ENCODE measurements at places on chromosomes 5 and 9. TPM values are rescaled to one million over a fixed set of nuclear protein-coding genes. Genes with fewer than 3 reads are reported as not detected.
A peak's percentile ranks its signal among the peaks of the same experiment; 100 is the strongest.

GLRA1 gene
- total RNA-seq = not detected

- H3K36me3 ChIP-seq = no peaks in the 10 kb centered on the region
- DNase-seq = peak; percentile 35
- H3K27ac ChIP-seq = peak overlapping the region; percentile 80
- H3K4me1 ChIP-seq = peaks cover 41% of the 10 kb centered on the region
- H3K27me3 ChIP-seq = no peaks in the 10 kb centered on the region
- H3K4me3 ChIP-seq = peak overlapping the region; percentile 59
These were observed 1.2 kb downstream of the TENT4A start for GRCh38 chr5:6714226-6715041.

DNA sequence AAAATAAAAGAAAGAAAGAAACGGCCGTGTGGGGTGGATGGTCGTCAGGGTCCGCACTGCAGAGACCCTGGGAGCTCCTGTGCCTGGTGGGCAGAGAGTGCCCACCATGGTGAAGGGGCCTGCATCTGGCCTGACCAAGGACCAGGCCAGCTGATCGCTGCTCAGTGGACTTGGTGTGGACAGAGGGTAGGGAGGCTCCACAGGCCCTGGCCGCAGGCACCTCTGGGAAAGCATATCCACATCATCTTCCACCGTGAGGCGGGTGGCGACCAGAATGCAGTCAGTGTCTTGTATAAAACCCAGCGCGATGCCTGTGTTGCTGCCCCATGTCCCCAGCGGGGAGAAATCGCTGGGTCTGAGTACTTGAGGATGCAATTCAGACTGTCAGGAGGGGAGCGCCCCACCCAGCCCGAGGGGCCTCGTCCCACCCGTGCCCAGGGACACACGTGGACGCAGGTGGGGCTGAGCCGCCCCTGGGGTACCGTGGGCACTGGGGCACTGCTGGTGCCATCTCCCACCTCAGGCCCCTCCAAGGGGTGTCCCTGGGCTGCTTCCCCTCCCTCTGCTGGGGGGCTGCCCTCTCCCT, 27.8 kb upstream of the SLC6A19 start:
- H3K27me3 ChIP-seq = no peaks in the 10 kb centered on the region
- no peaks in the 10 kb centered on the region for H3K36me3 ChIP-seq
- no peak overlapping the region for H3K4me3 ChIP-seq
- H3K27ac ChIP-seq = peak overlapping the region; percentile 31
- H3K4me1 ChIP-seq = peaks cover 5% of the 10 kb centered on the region
- DNase-seq = no peak

DNA sequence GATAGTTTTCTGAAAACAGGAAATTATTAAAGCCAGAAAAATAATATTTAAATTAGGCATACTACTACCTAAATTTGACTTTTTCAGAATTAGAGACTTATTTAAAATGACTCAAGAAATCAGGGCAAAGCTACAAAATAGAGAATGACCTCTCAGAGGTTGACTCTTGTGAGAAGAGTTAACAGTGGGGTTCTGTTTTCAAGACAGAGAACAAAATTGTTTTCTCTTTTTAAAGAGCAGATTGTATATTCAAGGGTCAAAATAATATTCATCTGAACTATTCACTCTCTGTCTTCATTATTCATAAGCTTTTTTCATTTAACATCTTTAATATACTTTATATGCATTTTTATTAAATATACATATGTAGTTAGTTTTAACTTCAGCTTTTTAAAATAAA, 21.9 kb upstream of the AUH start:
- no peaks in the 10 kb centered on the region for H3K4me1 ChIP-seq
- no peaks in the 10 kb centered on the region for H3K27me3 ChIP-seq
- no peak overlapping the region for H3K4me3 ChIP-seq

DNA sequence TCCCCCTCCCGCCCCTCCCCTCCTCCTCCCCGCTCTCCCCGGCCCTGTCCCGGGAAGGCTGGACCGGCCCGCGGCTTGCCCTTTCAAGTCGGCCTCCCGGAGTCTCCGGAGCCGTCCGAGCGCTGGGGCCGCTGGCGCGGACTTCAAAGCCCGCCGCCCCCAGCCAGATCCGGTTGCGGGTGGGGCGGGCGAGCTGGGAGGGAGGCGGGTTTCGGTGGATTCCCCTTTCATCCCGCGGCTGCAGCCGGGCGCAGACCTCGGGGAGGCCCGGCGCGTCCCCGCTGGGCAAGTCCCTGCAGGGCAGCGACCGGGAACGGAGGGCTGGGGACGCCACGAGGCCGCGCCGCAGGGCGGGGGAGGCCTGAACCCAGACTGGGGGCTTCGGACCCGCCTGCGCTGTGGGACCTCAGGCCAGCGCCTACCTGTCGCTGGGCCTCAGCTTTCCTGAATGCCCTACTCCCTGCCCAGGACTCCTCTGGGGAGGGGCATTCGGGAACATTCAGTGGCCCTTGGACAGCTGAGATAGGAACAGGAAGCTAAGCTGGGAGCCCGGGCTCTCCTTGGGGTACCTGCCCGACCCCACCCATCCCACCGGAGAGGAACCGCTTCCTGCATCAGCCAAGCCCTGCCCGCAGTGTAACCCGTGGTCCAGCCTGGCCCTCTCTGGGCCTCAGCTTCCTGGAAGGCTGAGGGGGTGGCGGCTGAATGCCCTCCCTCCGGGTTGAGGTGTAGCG, 23.4 kb downstream of the C9orf50 start:
- DNase-seq = peak; percentile 62
- no peaks in the 10 kb centered on the region for H3K36me3 ChIP-seq
- H3K27me3 ChIP-seq = peaks cover 24% of the 10 kb centered on the region
- peak overlapping the region; percentile 81 for H3K27ac ChIP-seq

DNA sequence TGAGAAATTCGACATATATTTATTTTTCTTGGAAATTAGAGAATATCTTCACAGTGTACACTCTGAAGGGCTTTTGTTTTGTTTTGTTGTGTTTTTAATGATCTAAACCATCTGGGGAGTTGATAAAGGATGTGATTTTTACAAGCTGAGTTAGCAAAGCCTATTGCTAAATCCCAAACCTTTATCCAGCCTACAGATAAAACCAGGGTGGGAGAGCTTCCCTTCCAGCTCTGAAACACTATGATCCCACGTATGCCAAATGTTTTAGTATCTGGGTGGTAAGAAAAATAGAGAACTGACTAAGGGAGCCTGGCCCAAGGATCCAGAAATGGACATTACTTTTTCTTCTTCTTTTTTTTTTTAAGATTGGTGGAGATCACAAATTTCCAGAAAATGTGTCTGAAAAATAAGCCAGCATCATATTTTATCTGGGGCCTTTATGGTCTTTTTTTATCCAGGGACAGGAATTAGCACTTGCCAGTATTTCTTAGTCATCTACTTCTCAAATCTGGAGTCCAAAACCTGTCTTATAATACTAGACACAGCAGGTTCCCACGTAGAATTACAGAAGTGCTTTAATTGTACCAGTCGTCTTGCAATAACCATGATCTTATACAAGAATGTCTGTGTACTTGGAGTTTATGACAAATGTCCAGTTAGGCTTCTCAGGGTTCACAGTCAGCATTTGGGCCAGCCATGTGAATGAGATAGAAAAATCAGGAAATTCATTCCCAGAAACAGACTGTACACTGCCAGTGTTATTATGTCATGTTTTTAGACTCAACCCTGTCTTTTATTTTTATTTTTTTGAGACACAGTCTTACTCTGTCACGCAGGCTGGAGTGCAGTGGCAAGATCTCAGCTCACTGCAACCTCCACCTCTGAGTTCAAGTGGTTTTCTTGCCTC, 290.8 kb upstream of the MPDZ start:
- H3K4me1 ChIP-seq = peaks cover 52% of the 10 kb centered on the region
- no peaks in the 10 kb centered on the region for H3K27me3 ChIP-seq
- no peaks in the 10 kb centered on the region for H3K36me3 ChIP-seq
- H3K27ac ChIP-seq = peak overlapping the region; percentile 88
- DNase-seq = no peak
